Spleen (tissue), 13 donors: ENCODE measurements at places on chromosomes 16 and 17.

GRCh38 chr17:79490530-79490929 is 120.3 kb downstream of the RBFOX3 start:
- no peak for DNase-seq

DNA sequence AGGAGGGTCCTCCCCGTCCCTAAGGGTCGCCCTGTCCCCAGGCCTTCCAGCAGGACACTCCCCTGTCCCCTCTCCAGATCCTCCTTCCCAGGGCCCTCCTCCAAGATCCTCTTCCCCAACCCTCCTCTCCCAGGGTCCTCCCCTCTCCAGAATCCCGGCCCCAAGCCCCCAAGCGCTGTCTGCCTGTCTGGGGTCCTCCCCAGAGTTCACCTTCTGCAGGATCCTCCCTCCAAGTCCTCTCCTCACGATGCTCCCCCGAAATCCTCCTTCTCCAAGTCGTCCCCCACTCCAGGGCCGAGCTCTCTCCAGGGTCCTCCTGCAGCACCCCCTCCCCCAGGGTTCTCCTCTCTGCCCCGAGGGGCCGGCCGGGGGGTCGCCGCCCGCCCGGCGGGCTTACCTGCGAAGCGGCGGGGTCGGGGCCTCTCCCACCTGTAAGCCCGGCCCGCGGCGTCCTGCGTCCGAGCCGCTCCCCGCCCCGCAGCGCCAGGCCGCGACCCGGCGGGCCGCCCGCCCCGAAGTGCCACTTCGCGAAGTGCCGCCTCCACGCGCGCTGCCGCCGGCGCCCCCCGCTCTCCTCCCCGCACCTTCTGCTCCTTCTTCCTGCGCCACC is 678 bp upstream of the BAIAP2 start:
- DNase-seq: no peak

DNA sequence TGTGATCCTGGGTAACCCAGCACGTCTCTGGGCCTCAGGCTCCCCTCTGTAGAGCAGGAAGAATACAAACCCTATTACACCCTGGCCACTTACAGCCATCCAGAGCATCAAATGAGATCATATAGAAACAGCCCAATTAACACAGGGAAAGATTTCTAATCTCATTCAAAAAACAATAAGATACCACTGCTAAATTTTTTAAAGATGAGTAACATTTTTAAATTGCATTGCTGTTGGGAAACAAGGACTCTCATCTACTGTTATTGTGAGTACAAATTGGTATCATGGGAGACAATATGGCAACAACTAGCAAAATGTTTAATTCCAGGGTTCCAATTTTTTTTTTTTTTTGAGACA is 41.1 kb downstream of the SRL start:
- no peak for DNase-seq

GRCh38 chr17:82734987-82735866 is at the start of gene FN3K:
Gene FN3K (plus strand): TSS chr17:82735615. CDS start chr17:82735637, 22 bp downstream.
- DNase-seq: peak; percentile 80

- DNase-seq: no peak
Observed at GRCh38 chr16:73197598-73197997, 149.7 kb upstream of the ZFHX3 start.

DNA sequence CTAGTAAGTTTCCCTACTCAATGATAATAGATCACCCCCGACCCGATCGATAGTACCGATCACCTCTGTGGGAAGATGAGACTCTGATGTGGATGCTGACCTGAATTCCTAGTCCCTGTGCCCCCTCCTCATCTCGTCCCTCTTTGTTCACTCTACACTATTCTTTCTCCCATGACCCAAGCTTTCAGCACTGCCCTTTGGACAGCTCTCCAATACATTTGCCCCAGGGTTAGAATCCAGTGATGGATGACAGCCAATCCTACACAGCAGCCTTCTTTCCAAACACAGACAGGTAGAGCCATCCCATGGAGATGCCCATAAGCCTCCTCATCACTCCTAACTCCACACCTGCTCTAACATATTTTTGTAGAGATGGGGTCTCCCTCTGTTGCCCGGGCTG is 141.1 kb downstream of the GSG1L start:
- DNase-seq: no peak

GRCh38 chr16:30429418-30429677 is 482 bp downstream of the DCTPP1 start:
- DNase-seq: no peak

DNA sequence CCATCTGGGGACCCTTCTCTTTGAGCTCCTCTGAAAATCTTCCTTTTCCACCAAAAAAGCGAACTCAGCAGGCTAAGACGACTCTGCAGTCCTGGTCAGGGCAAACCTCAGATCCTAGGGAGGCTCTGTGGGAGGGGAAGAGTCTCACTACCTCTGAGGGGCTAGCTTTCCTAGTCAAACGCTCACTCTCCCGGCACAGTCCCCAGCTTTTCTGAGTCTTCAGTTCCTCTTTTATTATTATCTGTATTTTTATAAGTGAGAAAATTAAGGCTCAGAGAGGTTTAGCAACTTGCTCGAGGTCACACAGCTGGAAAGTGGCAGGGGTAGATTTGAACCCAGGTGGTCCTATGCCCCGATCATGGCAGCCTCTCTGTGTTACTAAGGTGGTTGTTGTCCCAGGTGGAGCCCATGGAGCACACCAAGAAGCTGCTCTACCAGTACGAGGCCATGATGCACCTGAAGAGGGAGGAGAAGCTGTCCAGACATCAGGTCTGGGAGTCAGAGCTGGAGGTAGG is 9.1 kb upstream of the KATNB1 start:
- DNase-seq: peak; percentile 16

DNA sequence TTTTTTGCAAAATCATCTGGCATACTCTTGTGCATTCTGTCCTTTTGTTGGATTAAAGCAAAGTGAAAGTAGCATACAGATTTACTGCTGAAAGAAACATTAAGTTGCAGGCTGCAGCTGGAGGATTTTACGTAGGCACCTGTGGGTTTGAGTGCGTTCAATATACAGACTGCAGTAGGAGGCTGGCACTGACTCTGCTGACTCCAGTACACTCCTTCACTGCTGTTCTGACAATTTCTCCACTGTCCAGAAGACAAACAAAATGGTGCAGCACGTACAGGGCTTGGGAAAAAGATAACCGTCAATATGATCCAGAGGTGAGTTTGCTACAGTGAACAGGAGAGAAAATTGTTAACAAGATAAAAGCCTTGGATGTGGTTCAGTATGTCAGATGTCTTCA is 73.3 kb downstream of the TANC2 start:
- no peak for DNase-seq

- no peak for DNase-seq
Observed at GRCh38 chr17:66492561-66493005, 190.2 kb downstream of the PRKCA start.

- DNase-seq: no peak
Observed at GRCh38 chr17:29707212-29707571, 84.5 kb upstream of the CORO6 start.
